NCI-H1436 treated with DMSO at 0.1 percent for 48 hours (cell line): ENCODE measurements at places on chromosomes 3 and 15.
A peak's percentile ranks its signal among the peaks of the same experiment; 100 is the strongest.

GRCh38 chr3:49025005-49025792 lies 3.3 kb downstream of the NDUFAF3 start:
- DNase-seq: no peak

DNA sequence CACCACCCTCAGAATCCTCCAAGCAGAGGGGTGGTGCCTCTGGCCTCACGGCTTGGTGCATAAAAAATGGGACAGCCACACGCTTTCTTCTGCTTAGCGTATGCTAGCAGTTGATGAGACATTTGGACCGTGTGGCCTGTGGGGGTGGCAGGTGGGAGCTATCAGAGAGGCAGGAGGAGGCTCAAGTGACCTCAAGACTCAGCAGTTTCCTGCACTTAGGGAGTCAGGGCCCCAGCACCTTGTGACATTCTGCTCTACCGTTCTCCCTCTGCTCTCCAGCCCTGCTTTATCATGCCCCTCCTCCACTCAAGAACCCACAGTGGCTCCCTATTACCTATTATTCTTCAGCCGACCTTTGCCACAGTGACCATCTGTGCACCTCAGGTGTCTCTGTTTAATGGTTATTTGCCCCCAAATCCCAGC lies 41.0 kb upstream of the CGNL1 start:
- DNase-seq: no peak

GRCh38 chr3:60497902-60498301 lies 753.4 kb downstream of the FHIT start:
- no peak for DNase-seq

DNA sequence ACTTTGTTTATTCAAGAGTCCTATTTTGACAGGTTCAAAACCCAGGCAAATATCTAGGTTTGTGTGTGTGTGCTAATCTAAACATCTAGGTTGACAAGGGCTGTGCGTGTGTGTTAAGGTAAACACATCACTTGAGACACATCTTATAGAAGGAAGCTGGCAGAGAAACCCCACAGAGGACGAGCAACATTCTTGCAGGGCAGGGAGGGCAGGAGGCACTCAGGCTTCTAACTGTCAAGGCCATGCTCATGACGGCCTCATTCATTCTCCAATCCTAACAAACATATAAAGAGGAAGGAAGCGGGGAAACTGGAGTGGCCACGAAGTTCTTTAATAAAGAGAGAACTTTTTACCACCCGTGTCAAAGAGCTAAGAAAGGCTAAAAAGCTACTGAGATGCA lies 43.4 kb downstream of the SLCO2A1 start:
- no peak for DNase-seq

DNA sequence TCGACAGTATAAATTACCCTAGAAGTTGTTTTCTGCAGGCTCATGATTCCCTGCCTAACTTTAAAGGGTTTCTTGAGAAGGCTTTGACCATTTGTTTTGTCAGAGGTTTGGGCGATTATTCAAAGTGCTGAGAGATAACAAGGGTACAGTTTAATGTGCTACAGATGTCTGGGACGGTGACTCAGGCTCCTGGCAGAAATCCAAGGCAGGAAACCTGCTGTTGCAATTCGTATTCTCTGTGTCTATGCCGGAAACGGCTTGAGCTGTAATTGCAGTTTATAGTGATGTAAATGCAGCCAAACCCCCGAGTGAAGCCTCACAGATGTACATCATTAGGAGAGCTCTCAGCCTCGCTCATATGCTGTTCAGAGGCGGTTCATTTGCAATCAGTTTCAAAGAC lies 65.6 kb downstream of the SYNPR start:
- DNase-seq: peak; percentile 84

DNA sequence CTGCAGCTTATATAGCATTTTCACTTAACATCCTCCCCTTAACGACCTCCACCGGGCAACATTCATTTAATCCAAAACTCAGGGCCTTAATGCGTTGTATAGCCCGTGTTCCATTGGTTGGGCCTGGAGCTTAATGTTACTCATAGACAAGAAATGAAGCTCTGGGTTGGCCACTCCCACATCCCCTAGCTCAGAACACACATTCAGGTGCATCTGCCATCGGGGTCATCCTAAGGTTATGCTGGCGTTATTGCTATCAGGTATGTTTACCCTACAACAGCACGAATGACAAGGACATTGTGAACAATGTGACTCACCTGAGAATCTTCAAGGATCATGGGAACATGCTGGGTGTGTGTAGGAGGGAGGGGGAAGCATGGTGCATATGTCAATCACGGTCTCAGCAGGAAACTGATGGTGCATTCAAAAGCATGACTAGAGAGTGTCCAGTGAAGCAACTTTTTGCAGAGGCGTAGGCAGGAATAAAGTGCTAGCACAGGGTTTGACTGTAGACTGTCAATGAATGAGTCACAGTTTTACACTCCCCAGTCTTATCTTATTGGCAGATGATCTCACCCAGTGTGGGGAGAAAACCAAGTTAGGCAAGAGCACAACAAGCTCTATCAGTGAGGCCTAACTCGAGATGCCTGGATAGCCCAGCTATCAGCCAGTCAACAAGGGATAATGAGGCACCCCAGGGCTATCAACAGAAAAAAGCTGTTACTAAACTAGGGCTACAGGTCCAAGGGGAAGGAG lies 402.1 kb upstream of the MCTP2 start:
- no peak for DNase-seq

DNA sequence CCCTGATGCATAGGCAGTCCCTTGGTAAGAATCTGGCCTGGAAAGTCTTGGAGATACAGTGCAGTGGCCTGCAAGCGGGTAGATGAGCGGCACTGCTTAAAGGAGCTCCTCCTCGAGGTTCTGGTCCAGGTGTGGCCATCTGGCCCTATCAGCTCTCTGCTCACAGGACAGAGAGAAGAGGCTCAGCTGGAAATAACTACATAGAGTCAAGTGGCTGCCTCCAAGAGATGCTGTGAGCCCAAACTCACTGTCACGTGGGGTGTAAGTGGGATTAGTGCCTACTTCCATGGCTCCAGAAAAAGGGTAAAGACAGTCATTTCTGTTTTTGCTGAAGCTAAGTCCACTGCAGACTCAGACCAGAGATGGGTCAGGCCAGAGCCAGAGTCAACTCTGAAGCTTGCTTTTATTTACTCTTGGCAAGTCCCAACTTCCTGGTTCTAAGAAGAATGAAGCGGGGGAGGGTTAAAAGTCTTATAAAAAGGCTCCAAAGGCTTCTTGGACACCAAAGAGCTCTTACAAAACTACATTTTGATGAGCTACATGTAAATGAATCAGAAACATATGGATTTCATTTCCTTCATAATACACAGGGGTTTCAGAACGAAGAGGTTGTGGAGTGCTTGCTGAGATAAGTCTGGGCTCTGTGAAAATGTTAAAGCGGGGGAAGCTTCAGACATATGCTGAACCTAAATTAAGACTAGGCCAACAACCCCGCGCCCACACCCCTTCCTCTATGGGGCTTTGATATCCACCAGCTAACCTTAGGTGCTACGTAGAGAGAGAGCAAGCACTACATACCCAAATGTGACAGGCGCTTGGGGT lies 77.1 kb downstream of the PDZRN3 start:
- DNase-seq: no peak
